ENCODE measurements at places on chromosomes 5 and 9.

DNA sequence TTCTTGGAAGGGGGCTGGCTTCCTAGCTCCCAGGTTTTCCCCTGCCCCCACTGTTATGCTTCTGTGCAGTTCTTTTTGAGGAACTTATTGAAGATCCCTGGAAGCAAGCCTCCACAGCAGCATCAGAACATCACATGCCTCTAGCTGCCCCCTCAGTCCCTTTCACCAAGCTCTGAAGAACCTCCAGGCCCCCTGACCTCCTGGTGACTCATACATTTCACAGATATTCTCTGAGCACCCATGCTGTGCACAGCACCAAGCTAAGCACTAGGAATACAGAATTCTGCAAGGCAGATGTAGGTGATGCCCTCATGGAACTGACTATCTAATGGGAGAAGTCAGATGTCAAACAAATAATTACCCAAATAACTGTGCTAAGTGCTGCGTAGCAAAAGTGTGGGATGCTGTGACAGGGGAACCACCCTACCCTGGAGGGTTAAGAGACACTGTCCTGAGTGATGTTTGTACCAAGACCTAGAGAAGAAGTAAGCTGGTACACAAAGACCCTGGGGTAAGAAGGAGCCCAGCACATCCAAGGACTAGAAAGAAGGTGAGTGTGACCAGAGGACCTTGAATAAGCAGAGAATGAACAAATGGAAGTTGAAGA lies 213.7 kb upstream of the NR4A3 start:
- no peak for DNase-seq

GRCh38 chr5:43150748-43151147 lies 30.0 kb downstream of the ZNF131 start:
- no peak for DNase-seq

DNA sequence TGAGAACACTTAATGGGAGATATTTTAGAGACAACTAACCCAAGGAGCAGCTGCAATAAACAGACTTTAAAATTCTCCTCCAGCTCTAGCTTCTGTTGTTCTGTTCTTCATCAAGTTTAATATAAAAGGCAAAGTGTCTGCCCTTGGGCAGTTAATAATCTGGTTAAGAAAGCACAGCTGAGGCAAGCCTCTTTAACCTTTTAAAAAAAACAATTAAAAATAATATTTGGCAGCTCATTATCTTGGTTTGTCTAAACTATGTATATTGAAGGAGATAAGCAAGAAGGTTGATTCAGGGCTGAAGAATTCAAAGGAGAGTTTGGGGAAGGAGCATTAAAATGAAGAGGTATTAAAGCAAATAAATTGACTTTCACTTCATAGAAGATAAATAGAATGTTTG lies 75.4 kb downstream of the TSSK1B start:
- DNase-seq = no peak

GRCh38 chr5:111251921-111252320 lies 27.7 kb downstream of the CAMK4 start:
- DNase-seq = no peak

- no peak for DNase-seq
These were observed 1339.3 kb upstream of the C9orf72 start for GRCh38 chr9:28912621-28913020.

Measured in stimulated activated CD4-positive, alpha-beta T cell treated with anti-CD3 and anti-CD28 coated beads, TNF-alpha, amount 100 ng/mL, for 24 hours (primary cell).